ENCODE measurements at places on chromosomes 12 and 14. TPM values are rescaled to one million over a fixed set of nuclear protein-coding genes. Genes with fewer than 3 reads are reported as not detected.

FGF6 gene
- 28.9 TPM for polyA plus RNA-seq

NRXN3 gene
- 0.40 TPM for polyA plus RNA-seq

CLEC4A gene
- 2.7 TPM for polyA plus RNA-seq

RASAL1 gene
- polyA plus RNA-seq, result 0.08 TPM

DNA sequence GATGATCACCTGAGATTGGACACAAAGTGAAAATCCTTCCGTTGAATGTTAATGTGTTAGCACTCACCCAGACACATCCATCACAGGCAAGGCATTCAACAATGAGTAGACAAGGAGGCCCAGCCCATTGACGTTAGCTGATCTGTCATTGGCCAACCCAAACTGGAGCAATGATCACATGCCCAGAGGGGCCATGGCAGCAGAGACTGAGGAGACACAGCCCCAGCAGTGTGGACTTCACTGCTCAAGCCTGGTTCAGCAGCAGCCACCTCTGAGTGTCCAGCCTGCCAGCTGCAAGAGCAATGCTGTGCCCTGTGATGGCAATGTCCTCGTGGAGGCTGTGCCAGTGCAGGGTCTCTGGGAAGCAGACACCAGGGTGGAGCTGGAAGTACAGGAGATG is 622.2 kb downstream of the AACS start:
- DNase-seq, result no peak

GRCh38 chr14:75236901-75237419 is 41.7 kb upstream of the FOS start:
- no peak for DNase-seq

GRCh38 chr14:32677129-32677780 is 261.4 kb upstream of the NPAS3 start:
- DNase-seq, result no peak

DNA sequence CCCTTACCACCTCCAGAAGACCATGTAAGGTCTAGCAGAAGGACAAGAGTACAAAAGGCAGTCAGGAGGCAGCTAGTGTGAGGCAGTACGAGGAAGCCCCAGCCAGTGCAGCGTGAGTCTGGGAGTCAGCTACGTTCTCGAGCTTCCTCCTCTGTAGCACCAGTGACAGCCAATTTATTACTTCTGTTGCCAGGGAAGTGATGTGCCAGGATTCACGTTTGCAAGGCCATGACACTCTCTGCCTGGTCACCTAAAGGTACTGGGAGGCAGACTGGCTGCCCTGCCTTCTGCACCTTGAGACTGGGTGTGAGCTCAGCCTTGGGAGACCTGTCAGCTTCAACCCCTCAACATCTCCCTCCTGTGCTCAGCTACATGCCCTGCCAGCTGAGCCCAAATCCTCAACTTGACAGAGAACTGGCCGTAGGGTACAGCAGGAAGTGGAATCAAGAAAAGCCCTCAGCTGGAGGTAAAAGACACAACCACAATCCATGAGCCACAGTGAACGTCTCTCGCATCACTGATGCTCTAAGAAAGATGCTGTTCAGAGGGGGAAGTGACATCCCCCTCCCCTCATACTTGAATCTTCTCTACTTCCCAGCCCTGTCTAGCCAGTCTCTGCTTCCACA is 182.5 kb upstream of the RGS6 start:
- DNase-seq, result no peak

DNA sequence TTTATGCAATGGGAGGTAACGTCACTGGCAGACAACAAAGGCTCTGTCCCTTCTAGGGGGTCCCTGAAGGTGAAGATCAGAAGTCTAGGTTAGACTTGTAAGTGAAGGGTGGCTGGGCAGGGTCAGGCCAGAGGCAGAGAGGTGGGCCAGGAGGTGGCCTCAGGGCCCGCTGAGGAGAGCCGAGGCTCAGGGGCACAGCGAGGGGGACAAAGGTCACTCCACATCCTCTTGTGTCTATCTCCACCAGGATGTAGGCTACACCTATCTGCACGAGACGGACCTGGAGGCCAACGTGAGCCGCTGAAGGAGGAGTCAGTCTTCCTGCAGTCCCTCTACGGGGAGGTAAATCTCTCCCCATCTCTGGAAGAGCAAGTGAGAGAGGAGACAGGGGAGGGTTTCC is 20.3 kb downstream of the KRT85 start:
- no peak for DNase-seq

- no peak for DNase-seq
Observed at GRCh38 chr14:32102152-32102787, 25.2 kb downstream of the ARHGAP5 start.
